ENCODE measurements at places on chromosomes 4 and X.
A peak's percentile ranks its signal among the peaks of the same experiment; 100 is the strongest.

DNA sequence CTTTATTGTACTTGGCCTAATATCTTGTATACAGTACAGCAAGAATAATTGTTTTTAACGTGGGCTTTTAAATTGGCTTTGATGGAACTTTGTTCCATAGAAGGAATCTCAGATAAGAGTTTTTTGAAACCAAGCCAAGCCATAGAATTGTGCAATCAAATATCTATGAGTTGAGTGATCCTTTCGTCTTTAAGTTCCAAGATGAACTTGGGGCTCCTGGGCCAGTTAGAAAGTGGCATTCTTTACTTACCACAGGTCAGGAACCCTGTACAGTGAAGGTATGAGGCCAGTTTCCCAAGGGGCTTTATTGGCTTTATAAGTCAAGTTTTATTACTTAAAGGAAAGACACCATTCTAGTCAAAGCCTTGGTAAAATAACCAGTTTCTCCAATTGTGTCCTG is 2104.2 kb downstream of the PCDH7 start:
- DNase-seq = no peak

DNA sequence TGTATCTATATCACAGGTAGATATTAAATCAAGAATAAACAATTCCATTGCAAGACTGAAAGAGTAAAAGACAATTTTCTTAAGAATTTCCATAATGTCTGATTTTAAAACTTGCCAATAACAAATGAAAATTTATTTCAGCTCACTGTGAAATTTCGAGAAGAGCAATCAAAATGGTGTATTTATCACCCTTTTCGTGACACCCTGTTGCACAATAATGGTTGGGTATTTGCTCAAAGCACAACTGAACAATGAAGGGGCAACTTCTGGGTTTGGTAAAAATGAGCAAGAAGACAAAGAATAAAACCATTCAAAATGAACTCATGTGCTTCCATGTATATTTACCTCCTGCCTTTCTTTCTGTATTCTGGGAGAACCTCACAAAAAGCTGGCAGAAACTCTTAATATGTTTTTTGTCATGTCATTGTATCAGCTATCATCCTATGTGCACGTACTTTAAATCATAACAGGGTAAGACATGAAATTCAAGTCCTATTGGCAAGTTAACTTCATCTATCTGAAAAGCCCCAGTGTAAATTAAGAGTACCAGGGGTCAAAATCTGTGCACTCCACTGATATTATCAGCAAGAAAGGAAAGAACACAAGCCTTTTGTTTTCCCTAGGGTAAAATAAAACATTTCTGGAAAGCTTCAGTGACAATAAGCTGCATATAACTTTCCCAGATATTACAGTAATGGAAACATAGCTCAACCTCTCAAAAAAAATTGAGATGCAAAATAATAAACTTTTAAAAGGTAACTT is 126.9 kb upstream of the CBR4 start:
- no peak for DNase-seq

GRCh38 chr4:20643631-20644030 is 56.6 kb upstream of the PACRGL start:
- no peak for DNase-seq

GRCh38 chrX:111581086-111581485 is 69.6 kb downstream of the SERTM2 start:
- no peak for DNase-seq

DNA sequence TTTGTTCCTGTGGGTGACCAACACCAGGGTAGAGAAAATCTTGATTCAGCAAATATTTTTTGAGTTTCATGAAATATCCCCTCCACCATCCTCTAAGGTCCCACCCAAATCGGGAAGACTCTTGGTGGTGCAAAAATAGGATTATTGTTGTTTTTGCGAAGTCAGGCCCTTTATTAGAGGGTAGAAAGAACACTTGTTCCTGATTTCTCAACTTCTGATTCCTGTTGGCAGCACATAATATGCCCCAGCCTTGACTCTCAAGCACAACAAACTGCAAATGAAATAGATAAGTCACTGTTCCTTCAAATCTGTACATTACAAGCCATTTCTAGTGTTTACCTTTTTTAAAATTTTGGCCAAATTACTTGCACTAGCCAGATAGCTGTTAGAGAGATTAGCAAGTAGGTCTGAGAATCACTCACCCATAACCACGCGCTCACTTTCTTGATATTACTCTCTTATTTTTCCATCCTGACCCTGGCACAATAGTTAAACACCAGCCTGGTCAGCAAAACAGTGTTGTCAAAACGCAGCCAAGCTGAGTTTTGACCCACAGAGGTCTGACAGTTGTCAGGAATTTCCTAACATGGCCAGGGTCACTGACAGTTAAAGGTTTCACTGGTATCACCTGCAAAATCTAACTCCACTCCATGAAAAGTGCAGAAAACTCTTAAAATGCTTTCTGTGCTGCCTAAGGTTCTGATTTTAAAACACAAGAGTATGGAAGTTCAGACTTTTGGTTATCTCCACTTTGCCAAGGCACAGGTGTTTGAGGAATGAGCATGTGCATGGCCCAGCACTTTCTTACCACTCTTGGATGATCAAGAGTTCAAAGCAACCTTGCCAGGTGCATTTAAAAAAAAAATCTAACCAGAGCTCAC is 69.8 kb downstream of the RBM47 start:
- DNase-seq = no peak

GRCh38 chr4:89723096-89723495 is 113.9 kb downstream of the SNCA start:
- DNase-seq = no peak

DNA sequence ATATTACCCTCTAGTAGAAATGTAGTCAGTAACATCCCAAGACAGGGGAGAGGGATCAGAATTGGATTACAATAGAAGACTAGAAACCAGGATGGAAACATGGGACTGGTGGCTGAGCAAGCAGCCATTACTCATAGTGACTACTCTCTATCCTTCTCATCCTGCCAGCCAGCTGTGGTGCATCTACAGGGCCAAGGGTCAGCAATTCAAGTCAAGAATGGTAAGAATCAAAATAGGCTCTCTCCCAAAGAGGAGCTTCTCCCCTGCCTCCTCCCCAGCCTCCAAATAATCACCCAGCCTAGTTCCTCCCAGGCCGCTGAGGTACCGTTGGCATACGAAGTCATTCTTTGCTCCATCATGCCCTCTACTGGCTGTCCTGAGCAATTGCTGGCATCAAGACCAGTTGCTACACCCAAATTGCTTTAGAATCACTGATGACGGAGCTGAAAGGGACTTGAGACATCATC is 19.4 kb downstream of the AWAT2 start:
- no peak for DNase-seq

DNA sequence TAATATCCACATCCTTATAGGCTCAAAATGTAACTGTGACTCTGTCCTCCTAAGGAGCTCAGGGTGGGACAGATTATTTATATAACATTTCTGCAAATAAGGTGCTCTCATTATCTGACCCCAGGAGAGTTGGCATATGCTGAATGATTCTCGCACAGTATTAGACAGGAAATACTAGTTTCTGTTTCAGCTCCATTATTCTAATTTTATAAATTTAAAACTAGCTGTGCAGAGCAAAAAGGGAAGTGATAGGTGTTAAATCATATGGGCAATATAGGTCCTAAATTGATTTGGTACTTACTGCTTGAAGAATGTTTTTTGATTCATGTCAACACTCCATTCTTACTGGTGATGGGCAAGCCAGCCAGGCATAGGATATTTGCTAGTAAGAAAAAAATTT is 141.5 kb downstream of the GLRA2 start:
- no peak for DNase-seq

GRCh38 chr4:25028851-25029250 is 1.9 kb downstream of the LGI2 start:
- DNase-seq = no peak

GRCh38 chrX:125507119-125507518 is 187.4 kb downstream of the TEX13C start:
- DNase-seq = no peak

DNA sequence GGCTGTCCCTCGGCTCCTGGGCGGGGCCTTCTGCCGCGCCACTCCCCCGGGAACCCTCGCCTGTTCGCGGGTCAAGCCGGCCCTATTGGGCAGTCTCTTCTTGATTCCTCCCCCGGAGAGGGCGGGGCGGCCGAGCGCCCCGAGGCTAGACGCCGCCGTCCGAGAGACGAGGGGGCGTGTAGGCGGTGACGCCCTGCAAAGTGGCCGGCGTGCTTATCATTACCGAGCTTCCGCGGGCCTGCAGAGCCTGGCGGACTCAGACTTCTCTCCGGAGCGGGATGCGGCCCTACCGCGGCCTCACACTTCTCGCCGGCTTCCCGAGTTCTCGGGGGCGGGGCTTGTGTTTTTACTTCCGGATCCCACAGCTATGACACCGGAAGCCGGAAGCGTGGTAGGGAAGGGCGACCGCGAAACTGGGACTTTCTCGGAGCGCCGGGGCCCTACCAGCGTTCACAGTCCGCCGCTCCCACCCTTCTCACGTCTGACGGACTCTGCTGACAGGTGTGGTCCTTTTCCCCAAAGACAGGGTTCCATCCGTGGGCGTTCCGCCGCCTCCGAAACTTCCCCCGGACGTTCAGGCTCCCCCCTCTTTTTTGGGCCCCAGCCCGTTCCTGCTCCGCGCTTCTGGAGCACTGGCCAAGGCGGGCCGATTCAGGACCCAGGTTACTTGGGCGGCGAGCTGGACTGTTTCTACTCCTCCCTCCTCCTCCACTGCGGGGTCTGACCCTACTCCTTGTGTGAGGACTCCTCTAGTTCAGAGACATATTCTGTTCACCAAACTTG is at the start of gene IKBKG:
Gene IKBKG, plus strand, starts transcription at position 376 of the 783 bp plus-strand sequence. CDS start 4,383 bp downstream, outside the sequence.
- peak; percentile 92 for DNase-seq

DNA sequence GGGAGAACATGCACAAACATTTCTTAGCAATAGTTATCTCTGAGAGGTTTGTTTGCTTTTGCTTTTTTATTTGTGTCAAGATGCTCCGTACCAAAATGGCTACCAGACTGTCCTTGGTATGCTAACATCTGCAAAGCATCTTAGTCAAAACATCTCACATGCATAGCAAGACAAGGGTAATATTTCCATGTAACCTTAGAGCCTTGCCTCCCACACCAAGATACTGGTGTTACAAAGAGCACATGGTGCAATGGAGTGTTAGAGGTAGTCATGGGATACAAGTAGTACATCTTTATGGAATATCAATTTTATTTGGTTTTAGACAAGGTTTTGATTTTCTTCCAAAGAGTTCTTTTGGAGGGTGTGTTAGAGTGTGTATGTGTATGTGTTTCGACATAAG is 109.7 kb downstream of the NR3C2 start:
- DNase-seq = no peak

DNA sequence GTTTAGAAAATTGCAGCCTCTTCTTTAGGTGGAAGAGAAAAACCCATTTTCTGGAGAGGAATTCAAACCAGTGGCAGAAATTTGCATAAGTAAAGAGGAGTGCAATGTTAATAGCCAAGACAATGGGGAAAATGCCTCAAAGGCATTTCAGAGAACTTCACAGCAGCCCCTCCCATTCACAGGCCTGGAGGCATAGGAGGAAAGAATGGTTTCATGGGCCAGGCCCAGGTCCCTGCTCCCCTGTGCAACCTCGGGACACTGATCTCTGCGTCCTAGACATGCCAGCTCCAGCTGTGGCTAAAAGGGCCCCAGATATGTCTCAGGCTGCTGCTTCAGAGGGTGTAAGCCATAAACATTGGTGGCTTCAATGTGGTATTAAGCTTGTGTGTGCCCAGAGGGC is 161.8 kb upstream of the CENPE start:
- no peak for DNase-seq

DNA sequence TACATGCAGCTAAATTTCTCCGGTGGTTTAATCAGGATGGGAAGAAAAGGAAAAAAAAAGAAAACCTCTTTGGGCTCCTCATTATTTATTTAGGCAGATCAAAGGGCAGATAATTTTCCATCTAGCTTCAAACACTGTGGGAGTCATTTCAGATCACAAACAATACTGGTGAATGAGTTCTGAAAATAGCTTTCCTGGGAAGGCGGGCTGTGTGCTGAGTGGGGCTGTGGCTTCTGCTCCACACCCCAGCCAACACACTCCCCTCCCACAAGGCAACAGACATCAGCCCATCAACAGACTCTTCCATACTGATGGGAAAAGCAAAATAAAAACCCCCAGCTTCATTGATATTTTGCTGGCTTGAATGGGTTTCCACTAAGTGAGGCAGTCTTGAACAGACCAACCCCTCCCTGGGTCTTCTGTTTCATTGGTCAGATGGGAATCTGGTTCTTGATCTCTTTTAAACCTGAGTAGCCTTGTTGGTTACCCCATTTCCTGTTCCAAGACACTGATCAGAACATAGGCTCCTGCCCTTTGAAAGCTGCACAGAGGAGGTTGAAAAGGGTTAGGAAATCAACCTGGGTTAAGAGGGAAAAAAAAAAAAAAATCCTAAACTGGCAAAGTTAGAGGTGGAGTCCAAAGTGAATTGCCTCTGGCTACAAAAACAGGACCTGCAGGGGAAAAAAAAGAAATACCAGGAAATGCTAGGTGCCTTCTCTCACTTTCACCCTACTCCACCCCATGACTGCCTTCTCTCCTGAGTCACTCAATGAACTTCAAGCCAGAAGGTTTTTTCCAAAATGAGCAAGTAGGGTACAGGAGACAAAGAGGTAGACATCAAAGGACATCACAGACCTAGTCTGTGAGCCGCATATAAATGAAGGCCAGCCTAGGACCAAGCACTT is 20.0 kb downstream of the AMOT start:
- no peak for DNase-seq

DNA sequence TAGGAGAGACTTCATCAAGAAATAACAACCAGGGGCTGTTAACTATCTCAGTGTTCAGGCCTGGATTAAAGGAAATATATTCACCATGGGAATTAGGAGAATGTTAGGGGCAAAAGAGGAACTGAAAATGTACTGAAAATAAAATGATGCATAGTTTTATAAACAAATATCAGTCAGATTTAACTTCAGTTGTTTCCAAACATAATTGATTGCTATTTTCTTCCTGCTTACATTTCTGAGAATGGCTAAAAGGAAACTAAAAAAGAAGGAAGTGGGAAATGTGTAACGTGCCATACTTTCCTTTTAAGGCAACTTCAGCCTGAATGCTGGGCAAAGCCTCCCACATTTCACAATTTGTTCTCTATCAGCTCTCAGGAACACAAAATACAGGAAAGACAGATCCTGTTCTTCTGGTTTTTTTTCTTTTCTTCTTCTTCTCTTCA is 178.1 kb downstream of the MAML3 start:
- DNase-seq = no peak

- DNase-seq = no peak
Measured at GRCh38 chr4:38620065-38620464, 43.9 kb upstream of the KLF3 start.

All from hypothalamus (tissue), 51 donors.